Fibroblast of lung (primary cell): ENCODE measurements at places on chromosomes 5 and 9.

- peak; percentile 31 for DNase-seq
Measured at GRCh38 chr5:132003170-132003744, 8.2 kb downstream of the ACSL6 start.

GRCh38 chr5:151696470-151697061 lies 9.9 kb upstream of the SPARC start:
- peak; percentile 100 for DNase-seq

DNA sequence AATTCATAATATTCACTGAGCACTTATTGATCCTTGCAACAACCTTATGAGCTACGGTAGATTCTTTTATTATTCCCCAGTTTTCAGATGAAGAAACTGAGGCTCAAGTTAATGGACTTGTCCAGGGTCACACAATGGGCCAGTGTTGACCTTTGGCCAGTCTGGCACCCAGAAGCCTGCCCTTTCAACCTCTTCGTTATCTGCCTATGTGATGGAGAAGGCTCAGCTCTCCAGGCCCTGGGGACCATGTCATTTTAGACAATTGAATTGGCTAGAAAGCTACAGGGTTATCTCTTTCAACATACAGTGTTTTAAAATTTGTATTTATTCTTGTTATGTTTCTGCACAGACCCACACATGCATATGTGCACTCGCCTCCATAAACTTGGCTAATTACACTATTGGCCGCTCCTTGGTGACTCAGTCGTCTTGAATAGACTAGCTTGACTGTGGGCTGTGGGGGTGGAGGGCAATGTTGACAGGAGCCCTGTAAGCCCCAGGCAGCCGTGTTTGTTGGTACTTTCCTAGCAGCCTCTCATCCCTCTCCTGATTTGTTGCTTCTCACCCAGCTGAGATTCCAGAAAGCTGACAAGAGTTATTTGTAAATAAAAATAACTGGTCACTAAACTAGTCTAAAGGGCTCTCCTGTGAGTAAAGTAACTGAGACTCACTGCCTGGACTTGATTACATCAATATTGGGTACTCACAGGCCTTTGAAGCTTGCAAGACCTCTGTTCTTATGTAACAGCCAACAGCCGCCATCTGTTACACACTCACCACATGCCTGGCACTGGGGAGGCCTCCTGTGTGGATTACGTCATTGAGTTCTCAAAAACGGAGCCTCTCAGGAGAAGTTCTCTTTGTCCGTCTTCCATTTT lies 8.5 kb upstream of the ANGPTL2 start:
- DNase-seq: peak; percentile 97

DNA sequence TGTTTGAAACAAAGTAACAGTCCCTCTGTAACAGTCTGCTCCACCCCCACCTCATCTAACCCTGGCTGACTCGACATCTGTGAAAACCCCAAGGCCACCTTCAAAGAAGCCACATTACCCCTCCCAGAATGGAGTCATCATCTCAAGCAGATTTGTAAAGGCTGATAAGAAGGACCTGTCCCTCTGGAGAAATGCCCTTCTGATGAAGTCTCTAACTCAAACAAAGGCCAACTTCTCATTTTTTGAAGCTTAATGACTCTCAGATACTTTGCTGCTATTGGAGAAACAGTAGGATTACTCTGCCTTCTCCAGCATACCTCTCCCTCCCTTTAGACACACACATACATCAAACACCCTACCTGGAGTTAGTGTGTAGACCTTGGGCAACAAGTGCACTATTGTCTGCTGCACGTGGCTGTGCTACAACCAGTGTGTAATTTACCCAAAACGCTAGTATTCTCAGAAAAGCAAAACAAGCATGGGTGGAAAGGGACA lies 5.3 kb upstream of the SUSD1 start:
- no peak for DNase-seq

GRCh38 chr9:21967169-21967568 lies 27.0 kb downstream of the CDKN2A start:
- no peak for DNase-seq
